Hindlimb muscle (tissue), 1 donor: ENCODE measurements at places on chromosomes 16 and 17.

- peak; percentile 47 for DNase-seq
These were observed 13.7 kb upstream of the CDC42EP4 start for GRCh38 chr17:73325527-73325842.

GRCh38 chr17:43576563-43577229, 30.6 kb upstream of the ETV4 start:
- peak; percentile 83 for DNase-seq

DNA sequence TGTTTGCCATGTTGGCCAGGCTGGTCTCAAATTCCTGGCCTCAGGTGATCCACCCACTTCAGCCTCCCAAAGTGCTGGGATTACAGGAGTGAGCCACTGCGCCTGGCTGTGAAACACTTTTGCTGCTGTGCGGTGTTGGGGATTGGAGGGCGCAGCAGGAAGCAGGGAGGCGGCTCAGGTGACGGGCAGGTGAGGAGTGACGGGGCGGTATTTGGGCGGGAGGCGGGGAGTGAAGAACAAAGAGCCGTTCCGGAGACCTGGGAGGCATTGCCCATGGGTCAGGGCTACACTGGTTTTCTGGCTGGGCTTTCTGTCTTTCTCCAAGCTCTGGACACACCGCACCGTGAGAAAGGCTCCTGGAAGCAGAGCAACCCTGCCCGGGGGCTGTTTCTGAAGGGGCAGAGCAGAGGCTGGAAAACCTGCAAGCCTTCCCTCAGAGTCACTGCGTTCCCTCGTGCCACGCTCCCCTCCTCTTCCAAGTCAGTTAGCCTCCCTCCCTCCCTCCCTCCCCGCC, 22.1 kb downstream of the CRISPLD2 start:
- no peak for DNase-seq

DNA sequence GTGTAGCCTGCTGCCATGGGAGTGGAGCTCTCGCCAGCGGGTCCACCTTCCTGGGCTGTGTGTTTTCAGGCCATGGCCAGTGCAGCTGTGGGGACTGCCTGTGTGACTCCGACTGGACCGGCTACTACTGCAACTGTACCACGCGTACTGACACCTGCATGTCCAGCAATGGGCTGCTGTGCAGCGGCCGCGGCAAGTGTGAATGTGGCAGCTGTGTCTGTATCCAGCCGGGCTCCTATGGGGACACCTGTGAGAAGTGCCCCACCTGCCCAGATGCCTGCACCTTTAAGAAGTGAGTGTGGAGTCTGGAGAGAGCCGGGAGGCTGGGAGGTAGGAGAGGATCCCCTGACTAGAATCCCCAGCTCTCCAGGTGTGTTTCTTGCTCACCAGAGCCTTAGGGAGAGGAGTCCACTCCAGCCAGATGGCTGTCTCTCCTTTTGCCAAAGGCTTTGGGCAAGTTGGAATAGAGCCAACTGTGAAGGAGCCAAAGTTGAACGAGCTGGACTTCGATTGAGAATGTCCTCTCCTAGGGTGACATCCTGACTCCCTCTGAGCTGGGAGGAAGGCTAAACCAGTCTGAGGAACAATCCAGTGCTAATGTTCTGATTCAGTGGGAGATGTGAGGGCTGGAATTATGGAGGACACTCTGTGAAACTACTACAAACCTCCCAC, 24.4 kb upstream of the EFCAB13 start:
- no peak for DNase-seq

GRCh38 chr17:33523577-33523981, 230.5 kb upstream of the ASIC2 start:
- peak; percentile 41 for DNase-seq

- peak; percentile 72 for DNase-seq
These were observed at the start of gene MT1E for GRCh38 chr16:56625140-56625942. Gene MT1E, plus strand, starts transcription at chr16:56625781. Its CDS starts 71 bp downstream, at chr16:56625852.

DNA sequence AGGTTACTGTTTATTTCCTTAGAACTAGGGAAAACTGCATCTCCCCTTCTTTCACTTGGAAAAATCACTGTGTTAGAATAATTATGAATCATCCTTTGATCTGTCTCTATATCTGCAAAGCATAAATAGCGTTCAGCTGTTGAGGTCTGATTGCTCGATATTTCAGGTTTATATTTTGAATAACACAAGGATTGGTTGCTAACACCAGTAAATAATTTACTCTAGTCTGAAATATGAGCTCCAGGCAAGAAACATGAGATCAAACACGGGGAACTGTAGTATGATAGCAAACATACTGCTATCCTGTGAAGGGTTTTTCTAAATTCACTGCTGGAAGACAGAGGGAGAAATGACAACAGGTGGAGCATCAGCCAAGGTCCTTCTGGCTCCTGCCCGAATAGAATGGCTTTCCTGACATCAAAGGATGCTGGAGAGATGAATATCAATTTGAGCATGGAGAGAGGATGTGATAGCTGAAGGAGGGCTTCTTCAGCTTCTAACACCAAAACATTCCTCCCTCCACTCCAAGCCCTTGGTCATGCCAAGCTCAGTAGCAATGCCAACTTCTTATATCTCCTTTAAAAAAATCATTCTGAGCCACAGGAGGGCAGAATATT, 450.3 kb downstream of the SHISA9 start:
- DNase-seq: no peak

DNA sequence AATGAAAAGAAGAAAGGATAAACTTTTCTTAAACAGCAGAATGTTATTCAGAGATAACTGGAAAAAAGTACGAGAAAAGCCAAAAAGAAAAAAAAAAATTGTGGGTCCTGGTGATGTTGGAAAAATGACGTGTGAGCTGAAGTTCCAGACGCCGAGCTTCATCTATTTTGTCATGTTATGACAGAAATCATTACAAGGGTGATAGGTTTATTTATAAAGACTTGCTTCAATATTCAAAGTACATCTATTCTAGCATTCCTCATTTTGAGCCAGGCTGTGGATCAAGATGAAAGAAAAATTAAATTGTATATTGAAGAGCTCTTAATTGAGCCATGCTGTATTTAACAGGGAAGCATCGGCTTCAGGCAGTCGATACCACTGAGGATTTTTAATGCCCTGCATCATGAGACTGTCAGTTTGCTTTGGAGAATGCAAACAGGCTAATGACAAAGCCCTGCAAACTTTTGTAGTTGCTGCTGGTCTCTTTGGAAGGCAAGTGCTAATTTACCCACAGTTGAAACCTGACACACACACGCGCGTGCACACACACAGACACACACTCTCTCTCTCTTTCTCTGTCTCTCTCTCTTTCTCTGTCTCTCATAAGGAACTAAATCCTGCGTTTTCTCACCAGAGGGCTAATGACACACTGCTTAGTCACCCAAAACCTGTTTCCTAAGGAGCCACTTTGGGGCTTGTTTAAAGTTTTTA, 110.7 kb downstream of the WWOX start:
- DNase-seq: no peak

DNA sequence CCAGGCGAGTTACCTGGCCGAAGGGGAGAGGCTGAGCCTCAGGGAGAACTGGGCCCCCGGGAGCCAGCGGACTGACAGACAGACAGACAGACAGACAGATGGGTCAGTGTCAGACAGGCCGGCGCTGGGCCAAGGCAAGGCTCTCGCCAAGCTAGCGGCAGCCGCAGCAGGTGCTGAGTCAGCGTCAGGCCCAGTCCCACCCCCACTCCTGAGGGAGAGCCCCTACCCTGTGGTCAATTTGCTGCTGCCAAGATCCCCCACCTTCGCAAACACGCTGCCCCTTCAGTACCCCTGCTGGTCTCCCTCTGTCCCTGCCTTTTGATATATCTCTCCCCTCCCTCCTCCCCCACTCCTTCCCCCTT, 1.5 kb downstream of the FGF11 start:
- DNase-seq: no peak

DNA sequence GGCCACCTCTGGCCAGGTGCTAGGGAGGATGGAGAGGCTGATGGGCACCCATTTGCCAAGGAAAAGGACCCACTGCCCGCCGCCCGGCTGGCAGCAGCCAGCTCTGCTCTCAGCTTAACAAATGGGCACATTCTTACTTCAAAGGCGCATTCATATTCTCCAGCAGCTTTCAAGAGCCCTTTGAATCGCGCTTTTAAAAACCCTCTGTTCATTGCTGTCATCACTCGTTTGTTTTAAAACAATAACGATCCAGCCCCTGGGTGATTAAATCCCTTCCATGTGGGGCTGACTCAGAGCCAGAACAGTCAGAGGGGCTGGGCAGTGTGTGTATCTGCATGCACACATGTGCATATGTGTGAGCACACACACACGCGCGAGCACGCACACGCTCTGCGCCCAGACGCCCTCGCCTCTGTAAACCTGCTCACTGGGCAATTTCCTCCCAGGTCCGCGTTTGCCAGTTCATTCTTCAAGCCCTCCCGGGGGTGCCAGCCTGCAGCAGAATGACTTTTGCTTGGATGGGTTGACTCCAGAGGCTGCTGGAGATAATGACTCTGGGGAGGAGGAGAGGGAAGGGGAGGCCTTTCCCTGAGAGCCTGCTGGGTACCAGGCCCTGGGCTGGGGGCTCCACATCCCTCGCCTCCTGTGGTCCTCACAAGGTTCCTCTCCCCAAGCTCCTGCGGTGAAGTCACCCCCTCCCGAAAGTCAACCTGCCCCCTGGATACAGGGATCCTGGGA, 133.1 kb downstream of the SDK2 start:
- DNase-seq: no peak

DNA sequence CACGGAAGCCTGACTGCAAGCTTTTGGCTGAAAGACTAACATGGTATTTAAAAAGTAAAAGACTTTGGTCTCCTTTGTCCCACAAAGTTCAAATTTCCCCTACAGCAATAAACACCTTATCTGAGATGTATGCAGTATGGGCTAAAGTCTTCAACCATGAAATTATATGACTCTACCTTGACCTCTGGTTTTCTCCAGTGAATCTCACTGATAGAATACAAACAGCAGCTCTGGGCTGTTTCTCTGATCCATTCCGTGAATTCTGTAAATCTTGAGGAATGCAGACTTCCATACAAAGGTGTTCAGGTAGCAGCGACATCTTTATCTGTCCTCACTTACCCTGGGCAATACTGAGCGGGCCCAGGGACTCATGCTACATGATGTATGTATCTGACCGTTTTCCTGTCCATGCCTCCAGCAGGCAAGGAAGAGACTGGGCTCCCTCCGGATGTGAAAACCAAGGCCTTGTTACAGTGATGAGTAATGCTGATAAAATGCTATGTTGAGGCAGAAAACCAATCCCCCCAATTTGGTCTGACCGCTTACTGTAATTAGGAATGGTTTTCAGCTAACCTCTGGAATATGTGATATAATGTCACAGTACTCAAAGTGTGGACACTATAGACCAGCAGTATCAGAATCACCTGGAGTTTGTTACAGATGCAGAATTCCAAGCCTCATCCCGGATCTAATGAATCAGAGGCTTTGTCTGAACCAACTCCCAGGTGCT, 589.8 kb downstream of the HS3ST4 start:
- no peak for DNase-seq

DNA sequence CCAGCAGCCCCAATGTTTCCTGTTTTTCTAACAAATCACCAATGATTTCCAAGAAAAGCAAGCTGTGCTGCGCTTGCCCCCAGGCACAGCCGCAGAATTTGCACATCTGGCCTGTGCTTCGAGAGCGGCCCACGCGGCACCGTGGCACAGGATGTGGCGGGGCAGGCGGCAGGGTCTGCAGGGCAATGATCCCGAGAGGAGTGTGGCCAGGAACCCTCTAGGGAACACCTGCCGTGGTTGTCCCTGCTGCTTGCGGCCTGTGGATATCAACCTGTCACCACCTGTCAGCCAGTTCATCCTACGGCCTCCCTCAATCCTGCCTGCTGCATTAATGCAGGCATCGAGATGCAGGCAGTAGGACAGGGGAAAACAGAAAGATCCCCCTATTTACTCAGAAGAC, 24.0 kb downstream of the PIK3R5 start:
- no peak for DNase-seq

DNA sequence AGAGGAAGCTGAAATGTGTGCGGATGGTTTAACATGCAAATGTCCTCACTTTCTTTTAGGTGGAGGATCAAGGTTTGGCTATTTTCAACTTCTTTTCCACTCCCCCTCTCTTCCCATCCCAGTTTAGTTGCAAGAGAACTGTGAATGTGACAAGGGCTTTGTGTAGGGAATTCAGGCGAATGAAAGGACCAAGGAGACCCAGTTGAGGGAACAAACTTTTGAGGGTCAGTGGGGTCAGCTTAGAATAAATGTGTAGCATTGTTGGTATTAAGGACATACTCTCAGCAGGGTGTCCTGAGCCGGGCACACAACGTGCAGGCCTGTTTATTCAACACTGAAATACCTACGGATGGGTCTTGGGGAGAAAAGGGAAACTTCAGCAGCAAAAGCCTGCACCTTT, 346.0 kb downstream of the PMP22 start:
- no peak for DNase-seq

- no peak for DNase-seq
These were observed 2.3 kb downstream of the TAOK2 start for GRCh38 chr16:29975811-29976511.

DNA sequence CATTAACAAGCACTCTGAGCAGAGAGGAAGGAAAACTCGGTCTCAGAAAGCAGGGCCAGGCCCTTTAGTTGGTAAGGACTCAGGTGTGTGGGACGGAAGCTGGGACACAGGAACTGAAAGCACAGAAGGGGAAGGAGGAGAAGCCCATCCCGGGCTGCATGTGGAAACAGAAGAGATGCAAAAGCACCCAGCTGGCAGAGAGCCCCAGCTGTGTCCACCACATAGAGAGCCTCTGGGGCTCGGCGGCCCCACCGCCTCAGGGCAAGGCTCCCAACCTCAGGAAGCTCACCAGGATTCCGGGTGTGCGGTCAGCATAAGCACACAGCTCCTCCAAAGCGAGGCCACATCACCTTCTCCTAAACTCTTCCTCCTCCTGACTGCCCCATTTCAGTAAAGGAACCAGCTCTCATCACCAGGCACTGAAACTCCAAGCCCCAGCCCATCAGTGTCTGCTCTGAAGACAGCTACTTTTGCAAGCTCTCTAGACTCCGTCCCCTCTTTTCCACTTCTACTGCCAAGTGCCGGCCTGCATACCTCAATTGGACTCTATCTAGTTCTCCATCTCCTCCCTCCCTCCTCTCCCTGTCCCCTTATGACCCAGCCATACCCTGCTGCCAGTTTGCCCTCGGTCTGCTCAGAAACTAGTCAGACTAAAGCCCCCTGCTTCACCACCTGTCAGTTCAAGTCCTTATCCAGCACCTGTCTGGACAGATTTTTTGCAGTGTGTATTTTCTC, 6.0 kb downstream of the ST3GAL2 start:
- no peak for DNase-seq

DNA sequence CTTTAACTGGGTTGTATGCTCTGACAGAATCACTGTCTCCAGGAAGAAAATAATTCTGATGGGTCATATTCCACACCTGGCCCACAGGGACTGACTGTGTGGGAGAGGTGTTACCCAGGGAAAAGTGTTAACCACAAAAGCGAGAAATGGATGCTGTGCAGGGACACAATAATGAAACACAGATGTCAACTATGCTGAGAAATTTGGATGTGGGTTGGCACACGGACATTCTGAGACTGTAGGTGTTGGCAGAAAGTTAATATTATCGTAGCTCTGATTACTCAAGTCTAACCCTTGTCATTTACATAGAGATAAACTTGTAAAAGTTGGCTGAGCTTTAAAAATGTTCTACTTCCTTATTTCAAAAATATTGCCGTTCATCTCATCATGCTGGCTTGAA, 19.6 kb downstream of the TMC5 start:
- no peak for DNase-seq
